Activated T-cell treated with anti-CD3 and anti-CD28 coated beads for 48 hours (primary cell): ENCODE measurements at places on chromosomes 5 and 9.

DNA sequence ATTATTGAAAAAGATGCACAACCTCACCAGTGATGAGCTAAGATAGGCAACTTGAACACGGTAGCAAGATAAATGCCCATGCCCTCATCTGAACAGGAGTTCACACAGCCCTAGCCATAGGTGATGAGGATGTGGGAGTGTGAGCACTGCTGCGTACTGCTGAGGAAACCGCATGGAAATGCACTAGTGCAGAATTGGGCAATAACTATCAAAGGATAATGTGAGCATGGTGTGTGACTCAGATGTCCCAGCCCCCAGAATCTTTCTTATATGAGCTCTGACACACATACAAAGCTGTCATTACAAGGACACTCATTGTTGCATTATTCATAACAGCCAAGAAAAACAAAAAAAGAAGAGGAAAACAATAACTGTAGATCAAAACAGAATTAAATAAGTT is 521.2 kb downstream of the IRX1 start:
- no peak for DNase-seq

DNA sequence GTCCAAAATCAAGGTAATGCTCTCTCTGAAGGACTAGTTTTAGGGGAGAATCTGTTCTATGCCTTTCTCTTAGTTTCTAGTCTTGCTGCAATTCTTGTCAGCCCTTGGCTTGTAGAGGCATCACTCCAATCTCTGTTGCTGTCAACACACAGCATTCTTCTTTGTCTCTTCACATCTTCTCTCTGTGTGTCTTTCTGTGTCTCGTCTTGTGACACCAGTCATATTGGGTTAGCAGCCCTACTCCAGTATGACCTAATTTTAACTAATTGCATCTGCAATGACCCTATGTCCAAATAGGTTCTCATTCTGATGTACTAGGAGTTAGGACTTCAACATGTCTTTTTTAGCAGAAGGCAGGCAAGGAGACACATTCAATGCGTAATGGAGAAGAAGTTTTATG is 1110.6 kb downstream of the DTWD2 start:
- no peak for DNase-seq

DNA sequence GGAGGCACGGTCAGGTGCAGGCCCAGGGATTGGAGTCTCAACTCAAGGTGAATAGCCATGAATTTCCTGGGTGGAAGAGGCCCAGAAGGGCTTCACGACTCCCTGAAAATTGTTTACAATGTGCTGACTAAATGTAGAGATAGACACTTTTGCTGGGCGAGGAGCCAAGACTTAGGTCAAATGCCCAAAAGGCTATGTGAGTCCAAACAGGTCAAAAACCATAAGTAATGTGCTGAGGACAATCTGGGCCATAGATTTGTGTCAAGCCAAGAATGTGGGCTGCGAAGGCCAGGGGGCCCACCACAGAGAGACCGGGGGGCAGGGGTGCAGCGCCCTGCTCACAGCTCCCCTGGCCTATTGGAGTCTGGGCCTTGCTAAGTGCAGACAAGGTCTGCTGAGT is 197.8 kb downstream of the HSPA4 start:
- DNase-seq = no peak

- DNase-seq = no peak
Measured at GRCh38 chr5:126182971-126183695, 240.1 kb upstream of the GRAMD2B start.

DNA sequence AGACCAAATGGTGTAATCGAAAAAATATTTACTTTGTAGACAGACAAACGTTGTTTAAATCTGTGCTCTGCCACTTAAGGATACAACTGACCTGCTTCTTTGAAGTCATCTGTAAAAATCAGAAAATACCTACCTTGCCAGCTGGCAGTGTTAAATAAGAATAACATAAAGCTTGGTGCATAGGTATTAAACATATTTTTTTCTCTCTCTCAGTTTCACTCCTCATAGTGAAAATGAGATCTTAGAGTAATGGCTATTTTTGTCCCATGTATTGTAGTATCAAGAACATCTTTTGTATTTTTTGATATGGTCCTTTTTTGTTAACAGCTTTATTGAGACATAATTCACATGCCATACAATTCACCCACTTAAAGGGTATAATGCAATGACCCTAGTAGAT is 17.9 kb upstream of the RANBP17 start:
- no peak for DNase-seq
